ENCODE measurements at places on chromosomes 16 and 17.

DNA sequence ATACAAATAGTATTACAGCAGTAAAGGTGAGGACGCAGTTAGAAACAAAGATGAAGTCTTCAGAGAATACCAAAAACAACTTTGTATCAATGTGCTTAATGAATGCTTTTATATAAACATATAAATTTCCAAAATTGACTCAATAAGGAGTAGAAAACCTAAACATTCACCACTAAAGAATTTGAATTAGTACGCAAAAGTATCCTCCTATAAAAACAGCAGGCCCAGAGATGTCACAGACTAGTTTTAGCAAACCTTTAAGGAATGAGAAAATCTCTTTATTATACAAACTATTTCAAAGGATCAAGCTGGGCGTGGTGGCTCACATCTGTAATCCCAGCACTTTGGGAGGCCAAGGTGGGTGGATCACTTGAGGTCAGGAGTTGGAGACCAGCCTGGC, 86.2 kb downstream of the OR1D5 start:
- DNase-seq = no peak

DNA sequence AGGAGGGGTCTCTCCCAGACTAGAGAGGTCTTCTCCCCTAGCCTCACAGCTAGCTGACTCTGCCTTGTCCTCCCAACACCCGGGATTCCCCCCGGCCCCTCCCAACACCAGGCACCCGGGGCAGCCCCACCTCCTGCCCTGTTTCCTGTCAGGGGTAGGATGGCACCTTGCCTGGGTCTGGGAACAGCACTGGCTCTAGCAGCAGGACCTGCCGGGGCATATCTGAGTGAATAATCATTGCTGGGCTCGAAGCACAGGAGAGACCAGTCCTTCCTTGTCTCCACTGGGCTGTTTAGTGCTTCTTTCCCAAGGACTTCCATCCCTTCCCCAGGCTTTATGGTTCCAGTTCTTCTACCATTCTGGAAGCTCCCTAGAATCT, 25.7 kb downstream of the MINK1 start:
- DNase-seq = no peak

- DNase-seq = no peak
These were observed 502.6 kb downstream of the TMEM114 start for GRCh38 chr16:8087597-8088289.

- no peak for DNase-seq
These were observed 30.2 kb downstream of the BMERB1 start for GRCh38 chr16:15464401-15465186.

GRCh38 chr16:17409894-17410293, 60.9 kb downstream of the XYLT1 start:
- no peak for DNase-seq

GRCh38 chr16:85612801-85613603, at the start of gene GSE1:
TSS of gene GSE1 (plus strand) at chr16:85613322. CDS start at chr16:85613392, 70 bp downstream.
- DNase-seq = peak; percentile 82

DNA sequence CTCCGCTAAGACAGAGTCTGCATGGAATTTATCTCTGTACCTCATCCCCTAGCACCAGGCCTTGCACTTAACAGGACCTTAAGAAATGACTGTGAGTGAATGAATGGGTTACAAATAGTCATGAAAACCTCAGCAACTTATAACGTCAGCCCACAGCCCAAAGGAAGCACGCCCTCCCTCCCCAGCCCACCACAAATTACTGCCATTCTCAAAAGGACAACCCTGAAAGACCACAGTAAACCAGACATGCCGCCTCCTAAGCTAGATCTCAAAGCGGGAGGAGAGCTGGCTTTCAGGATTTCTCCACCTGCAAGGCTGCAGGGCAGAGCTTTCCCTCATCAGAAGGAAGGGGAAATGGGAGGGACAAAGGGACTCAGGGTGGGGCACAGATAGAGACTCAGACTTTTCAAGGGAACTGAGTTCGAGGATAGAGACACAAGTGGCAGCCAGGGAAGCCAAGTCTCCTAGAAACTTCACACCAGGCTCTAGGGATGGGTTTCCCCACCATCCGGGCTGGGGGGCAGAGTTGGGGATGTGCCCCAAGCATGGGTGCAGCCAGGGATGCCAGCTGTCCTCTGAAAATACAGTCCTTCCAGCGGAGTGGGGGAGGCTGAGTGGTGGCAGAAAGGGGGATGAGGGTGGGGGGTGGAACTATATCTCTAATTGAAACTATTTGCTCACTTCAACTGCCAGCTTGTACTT, 56.7 kb downstream of the PLXDC1 start:
- DNase-seq = no peak

DNA sequence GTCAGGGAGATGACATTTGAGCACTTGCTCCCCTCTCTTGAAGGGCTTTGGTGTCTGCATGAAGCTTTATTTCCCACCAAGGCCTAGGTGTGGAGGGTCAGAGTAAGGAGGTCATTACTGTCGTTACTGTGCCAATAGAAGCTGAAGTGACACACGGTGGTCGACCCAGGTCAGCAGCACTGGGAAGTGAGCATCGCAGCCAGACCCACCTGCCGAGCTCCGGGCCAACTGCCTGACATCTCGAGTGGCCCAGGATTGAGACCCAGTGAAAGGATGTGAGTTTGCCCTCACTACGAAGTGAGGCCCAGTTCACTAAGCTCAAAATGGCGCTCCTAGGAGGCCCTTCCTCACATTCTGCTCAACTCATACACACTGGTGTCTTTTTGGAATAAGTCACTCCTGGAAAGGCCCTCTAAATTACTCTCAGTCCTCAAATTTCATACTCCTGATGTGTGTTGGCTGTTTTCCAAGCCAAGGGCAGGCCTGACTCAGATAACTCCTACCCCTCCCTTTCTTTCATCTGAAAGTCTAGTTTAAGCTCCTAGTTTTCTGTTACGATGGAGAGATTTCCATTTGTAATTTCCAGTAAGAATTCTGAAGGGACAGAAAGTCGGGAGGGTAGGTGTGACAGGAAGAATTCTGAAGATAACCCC, 200.4 kb downstream of the LGALS9B start:
- peak; percentile 64 for DNase-seq

DNA sequence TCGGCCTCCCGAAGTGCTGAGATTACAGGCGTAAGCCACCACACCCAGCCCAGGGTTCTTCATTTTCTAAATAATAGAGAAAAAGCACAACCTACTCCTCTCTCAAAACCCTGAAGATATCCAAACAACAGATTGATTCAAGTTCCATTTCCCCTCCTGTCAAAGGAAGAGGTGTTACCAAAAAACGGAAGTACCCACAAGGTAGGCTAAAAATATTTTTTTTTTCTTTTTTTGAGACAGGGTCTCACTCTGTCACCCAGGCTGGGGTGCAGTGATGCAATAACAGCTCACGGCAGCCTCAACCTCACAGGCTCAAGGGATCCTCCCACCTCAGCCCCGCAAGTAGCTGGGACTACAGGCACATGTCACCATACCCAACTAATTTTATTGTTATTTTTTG, 18.9 kb downstream of the UTP6 start:
- DNase-seq = no peak

DNA sequence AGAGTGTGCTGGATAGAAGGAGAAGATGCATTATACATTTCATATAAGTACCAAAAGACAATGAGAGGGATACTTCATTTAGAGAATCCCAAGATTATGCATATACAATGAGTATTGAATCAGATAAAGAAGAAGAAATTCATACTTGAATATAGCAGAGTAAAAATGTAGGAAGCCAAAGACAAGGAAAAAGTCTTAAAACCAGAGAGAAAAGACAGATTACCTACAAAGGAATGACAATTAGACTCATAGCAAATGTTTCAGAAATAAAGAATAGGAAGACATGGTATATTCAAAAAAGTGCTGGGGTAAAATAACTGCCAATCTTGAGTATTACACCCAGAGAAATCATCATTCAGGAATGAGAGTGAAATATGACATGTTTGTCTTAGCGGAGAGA, 6.8 kb upstream of the MSI2 start:
- DNase-seq = no peak

DNA sequence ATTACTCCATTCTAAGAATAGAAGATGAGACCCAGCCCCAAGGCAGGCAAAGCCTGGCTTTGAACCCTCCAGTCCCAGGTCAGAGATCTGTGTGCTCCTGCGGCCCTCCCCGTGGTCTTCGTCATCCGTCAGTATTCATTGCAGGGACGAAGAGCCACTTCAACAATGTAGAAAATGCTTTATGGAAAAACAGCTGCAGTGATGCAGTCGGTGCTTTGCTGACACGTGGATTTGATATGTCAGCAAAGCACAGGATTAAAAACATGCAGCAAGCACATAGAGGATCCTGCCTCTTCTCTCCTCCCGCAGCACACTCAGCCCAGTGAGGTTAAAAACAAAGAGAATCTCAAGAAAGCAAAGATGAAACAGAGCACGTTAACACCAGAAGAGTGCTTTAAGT, 117.1 kb upstream of the AXIN2 start:
- no peak for DNase-seq

DNA sequence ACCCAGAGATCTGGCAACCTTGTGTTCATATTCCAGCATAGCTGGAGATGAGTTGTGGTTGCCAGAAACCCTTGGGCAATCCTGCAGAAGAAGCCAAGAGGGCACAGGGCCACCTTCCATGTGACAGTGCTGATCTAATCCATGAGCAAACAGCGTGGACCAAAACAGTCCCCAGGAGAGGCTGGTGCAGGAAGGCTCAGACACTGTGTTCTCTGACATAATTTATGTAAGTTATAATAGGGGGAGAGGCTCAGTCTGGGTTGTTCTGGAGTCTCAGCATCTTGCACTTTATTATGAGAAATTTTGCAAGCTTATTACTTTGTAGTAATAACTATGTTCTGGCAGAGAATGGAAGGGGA, 273.9 kb downstream of the HAPSTR1 start:
- no peak for DNase-seq

- DNase-seq = peak; percentile 57
These were observed 62.2 kb downstream of the DHRS7C start for GRCh38 chr17:9729034-9729650.

DNA sequence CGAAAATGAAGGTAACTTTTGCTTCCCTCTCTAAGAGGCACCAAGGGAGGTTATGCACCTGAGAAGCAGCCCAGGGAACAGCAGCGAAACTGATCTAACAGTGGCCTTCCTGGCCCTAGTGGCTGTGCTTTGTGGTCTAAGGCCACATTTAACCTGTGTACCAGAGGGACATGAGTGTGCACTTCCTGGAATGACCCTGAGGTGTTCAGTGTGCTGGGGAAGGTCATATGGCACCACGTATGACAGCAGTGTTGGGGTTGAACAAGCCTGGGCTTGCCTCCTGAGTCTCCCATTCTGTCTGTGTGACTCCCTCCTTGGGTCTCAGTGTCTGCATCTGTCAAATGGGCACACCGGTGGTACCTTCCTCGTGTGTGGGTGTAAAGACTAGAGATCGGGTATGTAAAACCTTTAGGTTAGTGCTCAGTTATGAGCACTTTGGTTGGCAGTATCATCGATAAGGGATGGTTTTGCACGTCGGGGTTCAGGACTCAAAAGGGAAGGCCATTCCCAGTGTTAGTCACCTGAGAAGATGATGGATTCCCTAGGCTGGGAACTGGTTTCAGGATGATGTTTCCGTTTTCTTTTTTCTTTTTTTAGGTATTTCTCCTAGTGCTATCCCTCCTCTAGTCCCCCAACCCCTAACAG, 31.9 kb downstream of the PLCG2 start:
- no peak for DNase-seq

DNA sequence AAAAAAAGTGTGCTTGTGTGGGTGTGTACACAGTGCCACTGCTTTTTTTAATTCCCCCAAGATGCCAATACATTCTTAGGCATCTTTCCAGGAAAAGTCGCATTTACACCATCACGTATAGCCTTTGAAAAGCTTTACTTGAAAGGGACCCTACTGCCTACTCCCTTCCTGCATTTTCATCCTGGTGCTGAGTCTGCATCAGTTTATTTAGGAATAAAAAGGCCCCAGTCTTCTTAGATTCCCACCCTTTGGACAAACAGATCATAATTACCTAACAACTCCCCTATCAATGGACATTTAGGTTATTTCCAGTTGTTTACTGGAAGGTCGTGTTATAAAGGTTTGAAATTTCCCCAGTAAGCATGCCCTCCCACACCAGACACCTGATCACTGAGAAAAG, 54.9 kb downstream of the CLEC16A start:
- no peak for DNase-seq

- DNase-seq = no peak
These were observed 30.1 kb downstream of the VPS35 start for GRCh38 chr16:46658925-46659324.

GRCh38 chr17:43550754-43551153, 4.6 kb upstream of the ETV4 start:
- no peak for DNase-seq

DNA sequence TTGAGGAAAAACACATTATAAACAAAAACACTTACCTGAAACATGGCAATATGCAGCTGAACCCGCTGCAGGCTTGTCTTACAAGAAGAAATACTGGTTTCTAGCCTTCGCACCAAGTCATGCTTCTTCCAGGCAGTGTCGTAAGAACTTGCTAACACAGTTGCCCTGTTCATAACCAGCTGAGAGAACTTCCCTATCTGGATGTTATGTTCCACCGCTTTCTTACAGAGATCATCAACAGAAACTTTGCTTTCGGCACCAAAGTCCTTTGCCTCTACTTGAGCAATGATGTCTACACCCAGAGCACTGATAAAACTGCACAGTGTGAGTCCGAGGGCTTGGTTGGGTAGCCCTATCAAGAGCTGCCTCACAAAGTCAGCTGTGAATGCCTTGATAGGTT, 27.9 kb upstream of the ARL6IP1 start:
- no peak for DNase-seq

- DNase-seq = no peak
These were observed 14.7 kb upstream of the WNT3 start for GRCh38 chr17:46832945-46833839.

DNA sequence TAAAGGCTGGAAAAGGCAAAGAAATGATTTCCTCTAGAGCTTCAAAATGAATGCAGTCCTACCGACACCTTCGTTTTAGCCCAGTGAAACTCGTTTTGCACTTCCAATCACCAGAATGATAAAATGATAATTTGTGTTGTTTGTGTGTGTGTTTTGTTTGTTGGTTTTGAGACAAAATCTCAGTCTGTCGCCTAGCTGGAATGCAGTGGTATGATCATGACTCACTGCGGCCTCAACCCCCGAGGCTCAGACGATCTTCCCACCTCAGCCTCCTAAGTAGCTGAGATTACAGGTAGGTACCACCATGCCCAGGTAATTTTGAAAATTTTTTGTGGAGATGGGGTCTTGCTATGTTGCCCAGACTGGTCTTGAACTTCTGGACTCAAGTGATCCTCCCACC, 3.4 kb upstream of the EVPLL start:
- DNase-seq = no peak

- no peak for DNase-seq
These were observed 18.5 kb upstream of the SOX9 start for GRCh38 chr17:72102366-72102765.

GRCh38 chr17:6168296-6168695, 98.1 kb downstream of the WSCD1 start:
- no peak for DNase-seq
